AG04449 (cell line): ENCODE measurements at places on chromosomes 5 and 9.

DNA sequence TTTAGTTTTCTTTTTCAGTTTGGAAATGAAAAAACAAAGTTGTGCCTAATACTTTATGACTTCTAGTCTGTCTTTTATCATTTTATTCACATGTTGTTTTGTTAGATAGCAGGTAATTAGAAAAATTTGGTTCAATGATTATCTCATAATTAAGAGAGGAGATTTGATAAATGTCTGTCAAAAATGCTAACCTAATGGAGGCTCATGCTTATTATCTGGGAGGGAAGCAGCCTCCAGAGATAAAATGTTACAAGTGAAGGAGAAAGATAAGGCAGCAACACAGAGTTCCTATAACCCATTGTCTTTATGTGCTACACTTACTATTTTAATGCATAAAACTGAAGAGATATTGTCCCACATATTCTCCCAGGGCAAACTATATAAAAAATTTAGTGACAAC is 53.5 kb downstream of the SLC27A6 start:
- no peak for DNase-seq

GRCh38 chr5:136435946-136436543 is 70.7 kb upstream of the TRPC7 start:
- DNase-seq = no peak

- no peak for DNase-seq
Observed at GRCh38 chr5:113950186-113950585, 411.7 kb upstream of the KCNN2 start.

GRCh38 chr9:113574441-113575262 is 111.1 kb downstream of the RGS3 start:
- no peak for DNase-seq

DNA sequence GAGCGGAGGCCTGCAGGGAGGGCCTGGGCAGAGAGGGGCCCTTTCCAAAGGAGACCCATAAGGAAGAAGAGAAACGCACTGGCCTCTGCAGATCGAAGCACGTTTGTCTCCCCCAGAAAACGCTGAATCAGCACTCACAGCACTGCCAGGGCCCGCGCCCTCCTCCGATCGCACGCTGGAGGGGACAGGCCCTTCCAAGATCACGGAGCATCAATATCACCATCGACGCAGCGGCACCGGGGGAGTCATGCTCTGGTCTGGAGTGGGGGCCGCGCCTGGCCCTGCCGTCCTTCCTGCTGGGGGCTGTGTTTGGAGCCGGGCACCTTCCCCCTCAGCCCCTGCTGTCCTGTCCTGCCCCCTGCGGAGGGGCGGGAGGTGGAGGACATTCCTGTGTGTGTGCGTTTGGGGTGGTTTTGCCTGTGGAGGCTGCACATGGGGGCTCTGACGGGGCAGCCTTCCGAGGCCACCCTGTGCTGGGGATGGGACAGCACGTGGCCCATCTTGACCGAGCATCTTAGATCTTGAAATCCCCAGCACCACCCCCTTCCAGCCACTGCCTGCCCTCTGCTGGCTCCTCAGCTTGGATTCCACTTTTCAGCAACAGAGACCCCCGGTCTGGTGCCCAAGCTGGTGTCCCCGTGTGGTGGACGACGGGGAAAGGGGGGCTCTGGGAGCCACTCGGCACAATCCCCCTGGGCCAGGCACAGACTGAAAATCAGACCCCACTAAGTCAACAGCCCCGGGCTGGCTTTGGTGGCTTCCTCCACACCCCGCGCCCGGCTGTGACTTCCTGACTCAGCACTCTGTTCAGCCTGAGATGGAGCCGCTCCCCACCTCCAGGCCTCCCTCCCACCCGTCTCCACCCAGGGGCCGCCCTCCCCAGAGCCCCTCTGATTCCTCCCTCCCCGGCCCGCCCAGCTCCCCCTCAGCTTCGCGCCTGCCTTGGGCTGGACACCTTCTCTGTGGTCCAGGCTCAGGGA is 8.3 kb downstream of the TMEM250 start:
- no peak for DNase-seq

- DNase-seq = no peak
Observed at GRCh38 chr5:39478863-39479262, 54.1 kb upstream of the DAB2 start.

DNA sequence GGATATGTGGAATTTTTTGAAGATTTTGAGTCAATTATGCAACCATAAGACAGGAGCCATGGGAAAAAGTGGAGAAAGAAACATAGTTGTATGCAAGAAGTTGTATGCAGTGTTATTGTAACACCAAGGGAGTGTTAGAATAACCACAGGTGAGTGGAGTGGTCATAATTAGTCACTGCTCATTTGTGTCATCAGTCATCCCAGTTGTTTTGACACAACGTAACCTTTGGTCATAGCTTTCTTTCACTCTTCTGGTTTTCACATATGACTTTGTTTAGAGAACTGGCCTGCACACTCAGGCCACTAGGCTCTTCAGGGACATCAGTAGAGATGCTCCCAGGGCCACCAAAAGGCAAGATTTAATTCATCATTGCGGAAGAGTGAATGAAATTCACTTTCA is 158.7 kb upstream of the HMHB1 start:
- DNase-seq = no peak

DNA sequence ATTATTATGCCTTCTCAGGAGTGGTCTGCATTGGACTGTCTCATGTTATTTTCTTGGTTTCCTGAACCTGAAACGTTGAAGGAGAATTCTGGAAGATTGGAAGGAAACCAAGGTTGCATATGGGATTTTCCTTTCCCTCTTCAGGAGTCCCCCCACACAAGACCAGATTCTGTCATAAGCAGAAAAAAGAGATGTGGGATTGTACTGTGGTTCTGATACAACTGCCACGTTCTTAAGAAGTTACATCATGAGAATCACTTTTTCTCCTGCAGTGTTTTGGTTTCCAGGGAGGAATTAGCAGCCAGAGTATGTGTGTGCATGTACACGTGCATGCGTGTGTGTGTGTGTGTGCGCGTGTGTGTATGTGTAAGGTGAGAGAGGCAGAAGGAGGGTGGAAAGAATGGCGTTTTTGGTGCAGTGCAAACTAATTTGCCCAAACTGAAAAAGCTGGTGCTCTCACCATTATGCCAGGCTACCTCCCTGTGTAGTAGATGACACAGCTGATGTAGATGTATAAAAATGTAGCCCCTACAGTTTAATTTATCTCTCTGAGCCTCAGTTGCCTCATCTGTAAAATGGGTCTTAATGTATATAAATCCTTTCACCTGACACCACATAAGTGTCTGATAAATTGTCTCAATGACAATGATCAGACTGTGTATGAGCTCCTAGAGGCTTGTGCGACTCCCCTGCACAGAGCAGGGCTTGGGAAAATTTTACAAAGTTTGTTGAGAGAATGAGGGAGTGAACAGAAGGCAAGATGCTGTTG is 38.6 kb downstream of the RALGPS1 start:
- peak; percentile 69 for DNase-seq

- no peak for DNase-seq
Observed at GRCh38 chr9:97564291-97565175, 63.1 kb downstream of the TMOD1 start.

DNA sequence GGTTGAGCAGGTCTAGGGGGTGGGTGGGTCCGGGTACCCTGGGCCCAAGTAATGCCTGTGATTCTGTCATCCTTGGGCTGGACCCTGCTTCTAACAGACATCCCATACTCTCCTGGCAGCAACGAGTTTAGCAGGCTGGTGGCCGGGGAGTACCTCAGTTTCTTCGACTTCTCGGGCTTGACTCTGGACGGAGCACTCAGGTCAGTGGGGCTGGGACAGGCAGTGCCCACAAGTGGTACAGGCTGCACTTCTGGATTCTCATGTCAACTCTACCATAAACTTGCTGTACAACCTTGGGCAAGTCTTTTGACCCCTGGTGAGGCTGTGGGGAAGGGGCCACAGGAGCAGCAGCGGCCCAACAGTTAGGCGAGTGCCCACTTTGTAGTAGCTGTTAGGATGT is 21.8 kb downstream of the PSD2 start:
- no peak for DNase-seq

DNA sequence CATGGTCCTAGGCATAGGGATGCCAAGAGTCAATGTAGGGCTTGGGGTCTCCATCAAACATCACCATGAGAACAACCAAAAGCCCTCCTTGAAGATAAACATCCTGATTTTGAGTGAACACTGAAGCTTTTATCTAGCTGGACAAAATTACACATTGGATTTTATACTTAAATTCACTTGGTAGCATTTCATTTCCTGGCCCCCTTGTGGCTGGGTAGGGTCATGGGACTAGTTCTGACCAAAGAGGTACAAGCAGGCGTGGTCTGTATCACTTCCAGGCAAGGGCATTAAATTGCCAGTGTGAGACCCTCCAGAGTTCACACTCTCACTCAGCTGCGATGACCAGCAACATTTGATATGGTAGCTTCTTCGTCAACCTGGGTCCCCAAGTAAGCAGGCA is 320.3 kb downstream of the ACTL7B start:
- DNase-seq = no peak

DNA sequence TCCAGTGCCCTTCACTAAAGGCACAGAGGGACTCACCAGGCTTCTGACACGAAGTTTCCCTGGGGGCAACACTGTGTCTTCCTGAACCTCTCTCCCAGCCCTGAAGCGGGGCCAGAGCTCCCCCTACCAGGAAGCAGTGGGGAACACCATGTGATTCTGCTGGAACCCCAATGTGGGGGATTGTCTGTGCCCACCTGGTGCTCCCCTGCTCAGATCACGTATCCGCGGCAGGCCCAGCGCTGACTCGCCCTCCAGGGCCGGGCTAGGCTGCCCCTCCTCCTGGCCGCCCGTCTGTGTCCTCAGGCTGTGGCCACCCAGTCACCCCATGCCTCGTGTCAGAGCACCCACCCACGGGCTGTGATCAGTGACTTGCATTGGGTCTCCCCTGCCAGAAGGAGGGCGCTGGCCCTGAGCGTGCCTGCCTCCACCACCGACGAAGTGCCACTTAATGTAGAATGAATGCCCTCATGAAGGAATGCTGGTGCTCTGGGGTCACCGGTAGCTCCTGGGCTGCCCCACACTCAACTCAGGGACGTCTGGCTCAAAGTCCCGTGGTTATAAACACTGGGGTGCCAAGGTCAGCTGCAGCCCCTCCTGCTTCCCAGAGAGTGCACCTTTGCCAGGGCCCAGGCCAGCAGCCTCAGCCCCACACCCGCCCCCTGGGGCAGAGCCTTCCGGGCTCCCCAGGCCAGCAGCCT is 22.1 kb downstream of the SARDH start:
- no peak for DNase-seq
